ENCODE measurements at places on chromosomes 7 and 10.

DNA sequence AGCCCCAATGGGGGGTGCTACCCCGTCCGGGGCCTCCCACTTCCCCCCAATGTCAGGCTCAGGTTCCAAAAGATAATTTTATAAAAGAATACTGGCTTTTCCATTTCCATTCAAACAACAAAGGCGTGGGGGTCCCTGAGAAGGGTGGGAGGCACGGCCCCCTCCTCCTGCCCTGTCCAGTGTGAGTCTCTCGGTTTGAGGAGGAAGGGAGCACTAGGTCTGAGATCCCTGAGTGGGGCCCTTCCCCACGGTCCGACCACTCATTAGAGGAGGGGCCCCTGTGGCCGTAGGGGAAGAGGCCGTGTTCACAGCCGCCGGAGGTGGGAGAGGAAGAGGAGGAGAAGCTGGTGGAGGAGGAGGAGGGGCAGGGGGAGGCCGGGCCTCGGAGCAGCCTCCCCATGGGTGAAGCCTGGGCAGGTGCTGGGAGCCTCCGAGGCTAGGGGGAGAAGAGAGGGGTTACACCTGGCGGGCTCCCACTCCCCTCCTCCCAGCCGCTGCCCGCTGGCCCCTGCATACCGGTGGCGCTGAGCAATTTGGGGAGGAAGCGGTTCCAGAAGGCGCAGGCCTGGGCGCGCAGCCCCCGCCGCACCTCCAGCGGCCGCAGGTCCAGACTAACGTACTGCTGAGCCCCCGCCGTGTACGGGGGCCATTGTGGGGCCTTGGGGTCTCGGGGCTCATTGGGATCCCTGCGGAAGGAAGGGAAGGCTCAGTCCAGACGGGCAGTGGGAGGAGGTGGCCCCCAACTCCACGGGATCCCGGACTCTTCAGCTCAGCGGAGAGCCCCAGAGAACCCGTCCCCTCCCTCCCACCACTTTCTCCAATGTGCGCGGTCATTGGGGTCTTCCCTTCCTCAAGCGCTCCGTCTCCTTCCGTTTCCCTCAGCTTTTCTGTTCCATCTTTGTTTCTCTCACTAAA, 1.4 kb upstream of the UFSP1 start:
- no peak overlapping the region for H3K27ac ChIP-seq
- peaks cover 50% of the 10 kb centered on the region for H3K27me3 ChIP-seq
- H3K4me1 ChIP-seq: peaks cover 49% of the 10 kb centered on the region

- no peak overlapping the region for H3K4me3 ChIP-seq
- no peak overlapping the region for H3K27ac ChIP-seq
- H3K36me3 ChIP-seq: no peaks in the 10 kb centered on the region
- peaks cover 16% of the 10 kb centered on the region for H3K27me3 ChIP-seq
- DNase-seq: no peak
Measured at GRCh38 chr10:118767297-118768040, 12.7 kb upstream of the CACUL1 start.

- DNase-seq: no peak
- no peaks in the 10 kb centered on the region for H3K4me1 ChIP-seq
- H3K4me3 ChIP-seq: no peak overlapping the region
- no peaks in the 10 kb centered on the region for H3K27me3 ChIP-seq
- H3K36me3 ChIP-seq: peaks cover 32% of the 10 kb centered on the region
Measured at GRCh38 chr7:152050547-152050971, 25.1 kb downstream of the GALNT11 start.

- DNase-seq: no peak
- H3K4me1 ChIP-seq: no peaks in the 10 kb centered on the region
- no peaks in the 10 kb centered on the region for H3K36me3 ChIP-seq
- H3K27ac ChIP-seq: no peak overlapping the region
- no peak overlapping the region for H3K4me3 ChIP-seq
Measured at GRCh38 chr7:129470411-129470810, 31.9 kb upstream of the SMKR1 start.

GRCh38 chr10:72274730-72275350, 1.1 kb downstream of the DDIT4 start:
- peak overlapping the region; percentile 99 for H3K4me3 ChIP-seq
- DNase-seq: peak; percentile 71
- peak overlapping the region; percentile 92 for H3K27ac ChIP-seq
- peaks cover 56% of the 10 kb centered on the region for H3K4me1 ChIP-seq
- peaks cover 5% of the 10 kb centered on the region for H3K36me3 ChIP-seq

DNA sequence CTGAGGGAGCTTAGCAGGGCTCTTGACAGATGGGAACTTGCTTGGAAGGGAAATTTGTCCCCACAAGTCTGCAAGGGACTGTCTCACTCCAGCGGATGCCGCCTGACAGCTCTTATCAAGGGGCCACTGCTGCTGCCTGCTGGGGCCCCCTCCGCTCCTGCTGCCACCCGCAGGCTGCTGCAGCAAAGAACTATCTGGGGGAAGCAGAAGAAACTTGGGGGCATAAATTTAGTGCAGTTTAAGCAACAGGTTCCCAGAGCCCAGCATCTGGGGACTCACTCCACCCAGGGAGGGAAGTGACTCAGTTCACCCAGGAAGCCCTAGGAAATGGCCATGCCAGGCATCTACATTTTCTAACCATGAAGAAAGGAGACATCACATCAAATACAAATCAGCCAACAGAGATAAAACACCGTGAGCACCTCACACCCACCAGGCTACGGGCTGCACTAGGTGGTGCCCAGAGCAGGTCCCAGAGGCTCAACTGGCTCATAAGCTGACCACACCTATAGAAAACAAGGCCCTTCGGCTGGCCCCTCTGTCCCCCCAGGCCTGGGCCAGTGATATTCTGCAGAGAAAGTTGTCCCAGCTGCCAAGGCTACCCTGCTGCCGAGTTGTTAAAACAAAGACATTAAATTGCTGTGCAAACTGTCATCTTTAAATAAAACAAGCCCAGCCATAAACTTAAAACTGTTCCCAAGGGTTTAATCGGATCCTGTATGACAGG, 3.7 kb downstream of the RGS10 start:
- no peaks in the 10 kb centered on the region for H3K36me3 ChIP-seq
- DNase-seq: no peak
- no peak overlapping the region for H3K4me3 ChIP-seq

Measured in naive B cell (primary cell).